Activated CD8-positive, alpha-beta T cell treated with anti-CD3 and anti-CD28 coated beads for 36 hours (primary cell): ENCODE measurements at places on chromosomes 6 and 20. TPM values are rescaled to one million over a fixed set of nuclear protein-coding genes. Genes with fewer than 3 reads are reported as not detected.

GRCh38 chr6:78487401-78487800 is 379.9 kb upstream of the IRAK1BP1 start:
- DNase-seq, result no peak

- no peak for DNase-seq
Observed at GRCh38 chr6:6390849-6391602, 70.6 kb upstream of the F13A1 start.

GRCh38 chr6:24867104-24867703 is 68.5 kb upstream of the ARMH2 start:
- peak; percentile 44 for DNase-seq

- DNase-seq, result no peak
Observed at GRCh38 chr20:32551693-32552092, 33.4 kb downstream of the NOL4L start.

DNA sequence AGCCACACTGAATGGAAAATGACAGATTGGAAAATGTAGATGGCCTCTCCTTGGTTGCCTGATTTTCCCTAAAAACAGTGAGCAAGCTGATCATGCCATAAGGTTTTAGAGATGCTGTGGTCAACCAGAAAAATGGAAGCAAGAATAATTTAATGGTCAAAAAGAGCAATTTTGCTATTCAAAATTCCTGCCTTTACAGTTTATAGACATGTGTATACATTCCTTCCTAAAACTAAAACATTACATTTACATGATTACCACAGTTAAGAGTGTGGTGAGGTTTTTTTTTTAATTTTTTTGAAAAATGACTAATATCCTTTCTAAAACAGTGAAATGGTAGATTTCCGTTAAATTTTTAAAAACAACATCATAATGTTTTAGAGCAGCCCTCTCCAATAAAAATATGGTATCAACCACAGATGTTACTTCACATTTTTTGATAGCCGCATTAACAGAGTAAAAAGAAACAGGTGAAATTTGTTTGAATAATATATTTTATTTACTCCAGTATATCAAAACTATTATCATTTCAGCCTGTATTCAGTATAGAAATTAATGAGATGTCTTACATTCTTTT is 407.0 kb upstream of the SOX4 start:
- DNase-seq, result no peak

DNA sequence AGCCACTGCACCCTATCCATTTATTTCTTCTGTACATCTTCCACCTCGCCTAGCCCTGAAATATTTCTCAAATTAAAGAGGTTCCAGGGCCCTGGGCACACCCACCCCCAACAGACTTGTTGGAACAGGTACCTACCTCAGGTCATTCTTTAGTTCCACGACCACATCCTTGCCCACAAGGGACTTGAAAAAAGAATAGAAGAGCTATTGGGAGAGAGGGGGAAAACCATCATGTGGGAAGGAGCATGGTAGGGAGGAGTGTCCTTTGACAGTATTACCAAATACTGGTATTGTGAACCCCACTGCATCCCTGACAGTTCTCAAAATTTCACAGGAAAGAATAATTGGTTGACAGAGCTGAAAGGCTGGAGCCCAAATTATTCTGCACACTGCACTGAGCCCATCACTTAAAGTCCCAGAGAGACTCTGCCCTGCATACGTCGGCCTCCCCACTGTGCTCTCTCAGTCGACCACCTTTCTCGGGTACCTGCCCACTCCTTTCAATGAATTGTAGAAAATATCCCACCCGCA is 762 bp downstream of the LSM2 start:
- DNase-seq, result no peak

DNA sequence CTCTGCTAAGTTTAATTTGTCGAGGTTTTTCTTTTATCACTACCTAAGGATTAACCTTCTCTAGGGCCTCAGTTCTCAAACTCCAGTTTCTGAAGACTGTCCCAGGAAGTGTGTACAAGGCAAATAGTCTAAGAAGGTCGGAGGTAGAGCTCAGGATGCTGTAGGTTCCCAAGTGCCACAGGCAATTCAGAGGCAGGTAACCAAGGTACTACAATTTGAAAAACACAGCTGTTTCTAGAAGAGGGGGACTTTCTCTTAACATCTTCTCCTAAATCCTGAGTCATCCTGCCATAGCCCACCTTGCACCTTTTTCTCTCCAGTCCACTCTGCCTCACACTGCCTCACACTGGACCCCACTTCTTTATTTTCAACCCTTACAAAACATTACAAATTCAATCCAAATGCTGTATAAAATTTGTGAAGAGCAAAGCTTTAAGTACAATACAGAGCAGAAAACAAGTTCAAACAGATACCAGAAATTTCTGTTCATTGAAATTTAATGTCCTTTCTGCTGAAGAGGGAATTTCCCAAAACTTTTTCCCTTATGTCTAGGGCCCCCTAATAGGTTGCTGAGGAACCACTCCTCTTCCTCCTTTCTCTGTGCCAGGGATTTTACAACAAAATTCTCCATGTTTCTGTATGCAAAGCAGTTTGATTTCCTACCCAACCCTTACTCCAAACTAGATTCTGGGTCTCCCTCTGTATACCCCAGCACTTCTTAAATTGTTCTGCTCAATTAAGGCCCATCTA is 43.0 kb downstream of the FRK start:
- DNase-seq, result no peak

SASH1 gene
- 0.05 TPM for total RNA-seq

MLN gene
- not detected for total RNA-seq

GRCh38 chr20:53597030-53597482 is 3.4 kb upstream of the ZNF217 start:
- no peak for DNase-seq

GRCh38 chr6:80553071-80553740 is 446.7 kb downstream of the BCKDHB start:
- DNase-seq, result no peak

GRCh38 chr6:148037496-148037895 is 305.1 kb upstream of the SASH1 start:
- DNase-seq, result no peak

GRCh38 chr20:49569411-49570115 is 1.6 kb upstream of the PTGIS start:
- DNase-seq, result no peak

DNA sequence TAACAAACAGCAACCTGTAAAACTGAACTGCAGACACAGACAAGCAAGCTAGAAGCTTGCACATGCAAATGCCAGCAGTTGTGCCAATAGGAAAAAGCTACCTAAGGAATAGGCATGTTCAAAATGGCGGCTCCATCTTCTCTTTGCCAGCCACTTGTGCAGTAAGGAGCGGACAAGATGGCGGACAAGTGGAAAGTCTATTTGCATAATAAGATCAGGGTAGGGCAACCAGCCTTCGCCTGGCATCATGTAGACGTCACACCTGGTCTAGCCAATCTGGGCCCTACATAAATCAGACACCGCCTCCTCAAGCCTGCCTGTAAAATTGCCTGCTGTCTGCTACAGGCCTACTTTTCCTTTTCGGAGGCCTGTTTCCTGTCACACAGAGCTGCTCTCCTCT is 18.0 kb downstream of the C6orf52 start:
- no peak for DNase-seq
